ENCODE measurements at places on chromosomes 3 and 15.
A peak's percentile ranks its signal among the peaks of the same experiment; 100 is the strongest.

GRCh38 chr3:105771392-105771791, 97.4 kb downstream of the CBLB start:
- no peak for DNase-seq

DNA sequence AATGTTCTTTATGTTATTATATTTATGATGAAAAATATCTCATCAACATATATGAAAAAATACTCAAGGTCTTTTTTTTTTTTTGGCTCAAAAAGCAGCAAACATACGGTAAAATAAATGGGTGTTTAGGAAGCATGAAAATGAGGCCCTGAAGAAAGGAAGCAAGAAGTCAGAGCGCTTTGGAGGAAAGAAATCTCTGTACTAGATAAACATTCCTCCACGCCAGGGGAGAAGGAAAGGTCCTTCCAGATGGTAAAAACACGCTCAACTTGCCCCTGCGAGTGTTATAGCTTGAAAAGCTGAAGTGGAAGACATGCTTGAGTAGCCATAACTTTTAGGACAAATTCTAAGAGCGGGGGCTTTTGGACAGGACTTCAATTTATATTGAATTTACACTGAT, 52.9 kb downstream of the FEM1B start:
- no peak for DNase-seq

GRCh38 chr15:42130246-42130986, 26.0 kb downstream of the PLA2G4F start:
- DNase-seq: peak; percentile 21

GRCh38 chr3:58801541-58801940, 135.0 kb upstream of the FAM3D start:
- DNase-seq: peak; percentile 67

- DNase-seq: no peak
Observed at GRCh38 chr3:157384031-157384430, 52.6 kb upstream of the PTX3 start.

DNA sequence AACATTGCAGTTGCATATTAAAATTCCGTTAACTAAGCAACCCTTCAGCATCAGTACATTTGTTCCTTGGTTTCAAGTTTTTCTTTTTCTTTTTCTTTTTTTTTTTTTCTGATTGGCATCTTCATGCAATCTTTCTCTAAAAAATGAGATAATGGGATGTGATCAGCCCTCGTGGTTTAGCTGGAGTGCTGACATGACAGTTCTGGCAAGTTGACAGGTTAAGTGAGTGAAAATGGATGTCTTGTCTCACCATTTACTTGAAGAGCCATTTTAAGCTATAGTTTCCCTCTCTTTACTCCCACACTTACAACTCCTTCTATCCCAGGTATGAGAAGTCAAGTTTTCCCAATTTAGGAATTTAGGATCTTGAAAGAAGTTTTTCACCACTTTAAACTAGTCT, 495.2 kb downstream of the ROBO2 start:
- DNase-seq: no peak

- no peak for DNase-seq
Observed at GRCh38 chr15:70539912-70540530, 223.3 kb downstream of the UACA start.

- peak; percentile 13 for DNase-seq
Observed at GRCh38 chr3:172939651-172940293, 189.2 kb downstream of the ECT2 start.

DNA sequence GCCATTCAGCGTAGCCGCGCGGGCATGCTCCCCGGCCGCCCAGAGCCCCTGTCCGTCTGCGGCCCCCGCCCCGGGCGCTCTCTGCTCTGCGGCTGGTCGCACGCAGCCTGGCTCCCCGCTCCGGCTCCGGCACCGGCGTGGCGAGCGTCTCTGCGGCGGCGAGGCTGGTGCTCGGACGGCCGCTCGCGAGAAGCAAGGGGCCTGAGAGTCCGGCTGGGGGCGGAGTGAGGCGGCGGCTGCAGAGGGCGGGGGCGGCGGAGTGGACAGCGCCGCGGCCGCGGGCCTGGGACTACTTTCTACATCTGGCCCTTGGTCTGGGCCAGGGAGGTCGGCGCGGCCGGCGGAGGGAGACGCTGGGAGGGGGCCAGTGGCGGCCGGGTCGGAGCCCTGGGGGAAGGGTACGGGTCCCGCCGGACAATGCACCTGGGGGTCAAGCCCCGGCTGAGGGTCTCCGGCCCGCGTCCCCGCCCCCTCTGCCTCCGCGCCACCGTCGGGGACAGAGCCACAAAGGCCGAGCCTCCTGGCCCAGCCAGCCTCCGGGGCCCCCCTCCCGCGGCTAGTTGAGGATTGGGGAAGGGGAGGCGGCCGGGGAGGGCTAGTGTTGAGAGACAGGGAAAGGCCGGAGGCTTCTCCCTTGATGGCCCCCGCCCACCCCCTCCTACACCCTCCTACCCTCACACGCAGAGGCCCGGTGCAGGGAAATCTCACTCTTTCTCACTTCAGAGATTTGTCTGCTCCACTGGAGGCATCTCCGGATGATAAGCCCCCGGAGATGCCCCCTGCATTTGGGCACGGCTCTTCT, at the start of gene PRTG:
TSS of gene PRTG (minus strand) at position 226 of the 802 bp plus-strand sequence. CDS start at position 5, 221 bp downstream.
- DNase-seq: peak; percentile 89

DNA sequence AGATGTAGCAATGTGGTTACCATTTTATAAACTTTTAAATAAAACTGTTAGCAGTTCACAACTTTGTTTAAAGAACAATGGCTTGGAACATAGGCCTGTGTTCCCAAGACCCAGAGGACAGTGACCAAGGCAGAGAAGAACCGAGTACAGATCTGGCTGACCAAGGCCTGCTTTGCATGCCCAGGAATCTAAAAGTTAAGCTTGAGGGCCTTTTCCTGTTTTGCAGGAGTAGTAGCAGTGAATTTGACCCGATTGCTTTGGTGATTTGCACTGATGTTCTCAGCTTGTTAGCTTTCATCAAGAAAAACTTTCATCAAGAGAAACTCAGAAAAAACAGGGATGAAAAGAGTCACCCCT, 9.9 kb downstream of the FILIP1L start:
- DNase-seq: no peak

- DNase-seq: peak; percentile 68
Observed at GRCh38 chr3:147669077-147669476, 259.9 kb downstream of the ZIC1 start.

DNA sequence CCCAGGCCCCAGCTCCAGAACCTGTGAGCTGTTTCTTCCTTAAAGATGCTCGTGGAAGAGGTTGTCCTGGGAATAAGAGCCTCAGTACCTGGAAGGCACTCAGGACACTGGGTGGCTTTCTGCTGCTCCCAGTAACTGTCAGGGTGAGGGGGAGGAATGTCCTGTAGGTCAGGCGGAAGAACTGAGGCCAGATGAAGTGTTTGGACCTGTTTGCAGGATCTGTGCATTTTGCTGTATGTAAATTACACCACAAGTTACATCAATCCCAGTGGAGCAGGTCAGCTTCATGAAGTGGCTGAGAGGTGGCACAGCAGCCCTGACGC, 27.1 kb downstream of the HDAC11 start:
- no peak for DNase-seq

DNA sequence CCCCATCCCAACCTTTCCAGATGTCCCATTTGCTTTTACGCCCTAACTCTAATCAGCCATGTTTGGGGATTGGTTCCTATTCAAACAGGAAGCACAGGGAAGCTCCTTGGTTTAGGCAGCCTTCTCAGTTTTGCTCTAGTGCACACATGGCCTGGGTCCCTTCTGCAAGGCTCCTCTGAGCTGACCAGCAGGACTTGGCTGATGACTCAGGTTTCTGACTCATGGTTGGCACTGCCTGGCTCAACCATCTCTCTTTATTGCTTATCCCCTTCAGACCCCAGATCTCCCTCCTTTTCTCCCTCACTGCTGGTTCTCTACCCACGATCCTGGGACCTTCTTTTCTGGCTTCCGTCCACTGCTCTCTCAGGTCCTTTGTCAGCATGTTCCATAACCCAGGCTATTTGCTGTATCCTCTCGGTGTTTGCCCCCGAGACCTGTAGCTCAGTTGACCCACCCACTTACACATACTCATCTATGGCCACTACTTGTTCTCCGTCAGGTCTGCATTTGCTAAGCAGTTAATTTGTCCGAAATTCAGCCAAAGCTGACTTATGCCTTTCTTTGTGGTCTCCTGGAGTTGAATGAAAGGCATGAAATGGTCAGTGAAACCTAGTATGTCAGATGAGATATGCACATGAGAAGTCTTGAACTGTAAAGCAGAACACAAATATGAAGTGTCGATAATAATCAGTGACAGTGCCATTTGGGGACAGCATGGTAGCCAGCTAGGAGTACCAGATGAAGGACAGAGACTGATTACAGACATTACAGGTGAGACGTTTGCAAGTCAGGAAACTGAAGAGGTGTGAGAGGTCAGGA, 323.5 kb upstream of the ROPN1 start:
- peak; percentile 28 for DNase-seq

GRCh38 chr3:119600732-119601131, 3.0 kb downstream of the PLA1A start:
- DNase-seq: peak; percentile 41

DNA sequence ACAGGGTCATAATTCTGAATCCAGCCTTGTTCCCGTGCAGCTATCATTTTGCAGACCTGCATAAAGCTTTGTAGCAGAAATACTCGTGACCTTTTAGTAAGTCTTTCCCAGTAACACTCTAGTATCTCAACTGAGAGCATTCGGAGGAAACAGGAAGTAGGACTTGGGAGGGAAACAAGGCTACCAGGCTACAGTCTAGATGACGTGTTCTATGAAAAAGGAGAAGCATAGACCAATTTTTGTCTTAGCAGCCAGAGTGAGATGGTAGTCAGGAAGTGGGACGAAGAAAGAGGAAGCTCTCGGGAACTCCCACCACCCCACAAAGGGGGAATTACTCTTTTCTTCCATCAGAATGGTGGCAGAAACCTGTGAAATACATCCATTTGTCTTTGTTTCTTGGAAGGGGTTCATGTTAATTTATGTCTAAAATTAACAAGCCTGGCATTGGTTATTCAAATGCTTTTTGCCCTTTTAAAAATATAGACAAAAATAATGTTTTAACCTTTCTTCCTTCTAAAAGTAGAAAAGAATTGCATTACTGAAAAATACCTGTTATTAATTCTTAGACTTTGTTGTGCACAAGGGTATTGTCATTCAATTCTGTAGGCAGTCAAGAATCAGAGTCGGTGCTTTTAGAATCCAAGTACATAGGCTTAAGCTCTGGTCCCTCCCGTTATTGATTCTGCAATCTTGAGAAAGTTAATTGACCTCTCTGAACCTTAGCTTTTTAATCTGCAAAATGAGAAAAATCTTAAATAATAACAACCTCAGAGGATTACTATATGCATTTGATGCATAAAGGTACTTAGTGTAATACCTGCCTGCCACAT, 1.6 kb upstream of the SUCNR1 start:
- DNase-seq: no peak

- DNase-seq: no peak
Observed at GRCh38 chr3:128344052-128344735, 122.5 kb downstream of the DNAJB8 start.

DNA sequence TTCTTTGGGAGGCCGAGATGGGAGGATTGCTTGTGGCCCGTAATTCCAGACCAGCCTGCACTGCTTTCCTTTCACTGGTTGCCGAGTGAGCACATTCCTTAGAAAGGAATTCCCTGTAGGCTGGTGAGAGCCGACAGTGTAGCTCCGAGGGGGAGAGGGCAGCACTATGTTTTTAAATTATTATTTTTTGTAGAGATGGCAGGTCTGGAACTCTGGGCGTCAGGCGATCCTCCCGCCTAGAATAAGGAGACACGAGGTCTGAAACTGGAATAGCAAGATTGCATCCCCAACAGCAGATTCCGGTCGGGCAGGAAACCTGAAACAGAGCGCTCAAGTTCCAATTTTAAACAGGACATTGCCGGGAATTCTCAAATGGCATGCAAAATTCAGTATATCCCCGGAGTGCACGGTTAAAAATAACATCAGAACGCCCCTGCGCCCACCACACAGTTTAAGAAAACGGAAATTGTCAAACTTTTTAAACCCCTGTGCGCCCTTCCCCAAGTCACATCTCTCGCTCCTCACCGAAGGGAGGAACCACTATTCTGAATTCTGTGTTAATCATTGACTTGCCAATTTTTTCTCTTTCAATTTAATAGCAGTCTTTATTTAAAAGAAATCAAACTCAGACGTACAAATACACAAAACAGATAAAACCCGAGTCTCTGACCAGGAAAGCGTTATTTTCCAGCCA, 643 bp upstream of the RNU5B-1 start:
- DNase-seq: peak; percentile 75

- peak; percentile 46 for DNase-seq
Observed at GRCh38 chr15:41258750-41259471, 27.8 kb downstream of the CHP1 start.

DNA sequence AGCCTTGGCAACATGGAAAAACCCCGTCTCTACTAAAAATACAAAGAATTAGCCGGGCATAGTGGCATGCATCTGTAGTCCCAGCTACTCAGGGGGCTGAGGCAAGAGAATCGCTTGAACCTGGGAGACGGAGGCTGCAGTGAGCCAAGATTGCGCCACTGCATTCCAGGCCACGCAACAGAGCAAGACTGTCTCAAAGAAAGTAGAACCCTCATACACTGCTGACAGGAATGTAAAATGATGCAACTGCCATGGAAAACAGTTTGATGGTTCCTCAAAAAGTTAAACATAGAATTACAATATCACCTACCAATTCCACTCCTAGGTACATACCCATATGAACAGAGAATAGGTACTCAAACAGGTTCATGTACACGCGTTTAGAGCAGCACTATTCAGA, 158.9 kb downstream of the TBC1D5 start:
- DNase-seq: no peak

GRCh38 chr3:172042136-172042662, 2.8 kb downstream of the FNDC3B start:
- DNase-seq: peak; percentile 50

DNA sequence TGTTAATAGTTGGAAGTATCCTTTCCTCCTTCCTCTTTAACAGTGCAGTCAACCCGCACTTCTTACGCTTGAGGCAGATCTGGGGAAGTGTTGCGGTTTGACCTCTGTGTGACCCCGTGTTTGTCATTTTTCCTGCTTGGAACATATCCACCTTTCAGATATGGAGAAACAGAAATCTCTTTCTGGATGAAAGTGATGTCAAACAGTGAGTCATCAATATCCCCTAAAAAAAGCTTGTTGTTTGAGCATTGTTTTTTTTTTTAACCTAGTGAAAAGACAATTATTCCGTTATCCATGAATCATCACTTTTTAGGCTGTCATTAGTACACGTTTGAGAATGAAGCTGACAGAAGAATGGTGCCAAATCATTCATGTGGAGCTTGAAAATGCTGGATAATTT, 293.7 kb downstream of the ARPP21 start:
- DNase-seq: peak; percentile 65

All from myocyte (in vitro differentiated cells).